ENCODE measurements at places on chromosomes 13 and 19.

DNA sequence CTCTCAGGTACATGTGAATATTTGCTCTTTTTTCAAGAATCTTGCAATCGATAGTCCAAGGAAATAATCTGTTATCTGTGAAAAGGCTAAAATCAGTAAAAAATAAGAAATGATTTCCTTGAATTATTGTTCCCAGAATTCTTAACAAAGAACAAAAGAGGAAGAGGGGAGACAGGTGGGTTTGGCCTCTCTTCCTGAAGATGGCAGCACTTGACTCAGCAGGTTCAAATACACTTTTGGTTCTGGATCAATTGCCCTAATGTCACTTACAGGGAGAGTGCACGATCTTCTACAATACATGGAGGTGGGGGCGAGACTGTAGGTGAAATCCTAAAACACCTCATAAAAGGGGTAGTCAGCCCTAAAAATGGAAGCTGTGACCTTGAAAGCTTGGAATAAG is 358.7 kb downstream of the IRS2 start:
- no peak for DNase-seq

DNA sequence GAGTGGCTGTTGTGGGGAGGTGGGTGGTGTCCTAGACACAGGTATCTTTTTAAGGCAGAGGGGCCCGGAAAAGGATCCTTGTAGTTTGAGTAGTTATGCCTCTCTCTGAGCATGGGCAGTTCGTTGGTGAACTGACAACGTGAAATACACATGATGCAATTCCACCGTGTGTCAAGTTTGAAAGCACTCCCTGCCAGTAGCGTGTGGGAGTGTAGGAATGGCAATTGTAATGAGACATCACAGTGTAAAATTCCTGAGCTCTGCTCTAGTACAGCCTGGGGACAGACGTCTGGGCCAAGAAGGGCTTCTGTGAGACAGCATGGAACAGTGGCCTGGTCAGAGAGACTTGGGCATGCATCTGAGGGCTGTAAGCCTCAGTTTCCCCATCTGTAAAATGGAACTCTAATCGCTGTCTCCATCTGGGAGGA is 10.4 kb upstream of the ASF1B start:
- DNase-seq = no peak

GRCh38 chr13:78428646-78429045 is 174.7 kb downstream of the POU4F1 start:
- no peak for DNase-seq

DNA sequence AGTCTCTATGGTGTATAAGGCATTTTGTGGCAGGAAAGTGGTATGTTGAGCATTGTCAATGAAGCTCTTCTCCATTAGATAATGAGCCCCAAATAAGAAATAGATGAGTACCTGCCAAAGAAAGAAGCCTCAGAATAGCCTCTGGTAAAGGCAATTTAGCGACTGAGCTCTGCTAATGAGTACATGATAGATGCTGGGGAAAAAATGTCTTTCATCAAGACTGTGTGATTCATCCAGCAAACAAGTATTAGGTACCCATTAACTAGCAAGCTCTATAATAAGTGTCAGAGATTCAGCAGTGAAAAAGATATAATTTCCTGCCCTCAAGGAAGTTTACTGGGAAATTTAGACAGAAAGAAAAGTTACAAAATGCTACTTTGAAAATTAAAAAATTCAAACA is 294.6 kb downstream of the ITGBL1 start:
- no peak for DNase-seq

GRCh38 chr19:8566855-8567254 is 10.4 kb downstream of the MYO1F start:
- DNase-seq = no peak

GRCh38 chr19:35347930-35348298 is 212 bp downstream of the FFAR1 start:
- DNase-seq = no peak

DNA sequence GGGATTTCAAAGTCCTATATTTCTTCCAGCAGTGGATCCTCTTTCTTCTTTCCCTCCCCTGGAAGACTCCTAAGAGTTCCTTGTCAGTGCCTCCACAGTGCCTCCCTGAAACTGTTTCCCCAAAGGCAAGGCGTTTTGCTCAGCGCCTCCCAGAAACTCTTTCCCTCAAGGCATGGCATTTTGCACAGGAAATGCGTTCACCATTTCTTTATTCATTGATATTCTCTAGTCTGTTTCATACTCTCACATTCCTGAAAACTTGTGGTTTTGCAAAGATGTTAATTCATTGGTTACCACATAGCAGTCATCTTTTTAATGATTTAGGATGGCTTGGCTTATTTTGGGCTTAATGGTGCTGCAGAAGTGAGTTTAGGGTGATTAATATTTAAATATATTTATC is 177.3 kb upstream of the SLC10A2 start:
- DNase-seq = no peak

DNA sequence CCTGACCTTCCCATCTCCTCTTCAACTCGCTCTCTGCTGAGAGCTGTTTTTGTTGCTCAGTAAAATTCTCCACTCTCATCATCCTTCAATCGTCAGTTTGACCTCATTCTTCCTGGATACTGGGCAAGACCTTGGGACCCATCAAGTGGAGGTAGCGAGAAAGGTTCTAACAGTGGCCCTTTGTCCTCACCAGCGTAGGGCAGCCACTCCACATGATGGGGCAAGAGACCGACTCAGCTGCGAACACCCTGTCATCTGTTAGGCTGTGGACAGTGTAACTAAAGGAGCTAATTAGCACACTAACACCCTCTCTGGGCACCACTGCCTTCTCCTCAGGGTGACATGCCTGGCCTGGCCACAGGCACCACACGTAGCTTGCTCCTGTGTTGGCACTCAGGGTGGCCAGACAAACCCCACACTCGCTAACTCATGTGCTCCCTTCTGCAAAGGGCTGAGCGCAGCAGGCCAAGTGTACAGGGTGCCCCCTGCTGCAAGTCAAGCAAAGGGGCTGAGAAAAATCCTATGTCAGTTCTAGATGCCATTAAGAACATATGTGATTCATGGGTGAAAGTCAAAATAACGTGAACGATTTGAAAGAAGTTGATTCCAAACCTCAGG is 1216.0 kb downstream of the SLITRK5 start:
- no peak for DNase-seq

DNA sequence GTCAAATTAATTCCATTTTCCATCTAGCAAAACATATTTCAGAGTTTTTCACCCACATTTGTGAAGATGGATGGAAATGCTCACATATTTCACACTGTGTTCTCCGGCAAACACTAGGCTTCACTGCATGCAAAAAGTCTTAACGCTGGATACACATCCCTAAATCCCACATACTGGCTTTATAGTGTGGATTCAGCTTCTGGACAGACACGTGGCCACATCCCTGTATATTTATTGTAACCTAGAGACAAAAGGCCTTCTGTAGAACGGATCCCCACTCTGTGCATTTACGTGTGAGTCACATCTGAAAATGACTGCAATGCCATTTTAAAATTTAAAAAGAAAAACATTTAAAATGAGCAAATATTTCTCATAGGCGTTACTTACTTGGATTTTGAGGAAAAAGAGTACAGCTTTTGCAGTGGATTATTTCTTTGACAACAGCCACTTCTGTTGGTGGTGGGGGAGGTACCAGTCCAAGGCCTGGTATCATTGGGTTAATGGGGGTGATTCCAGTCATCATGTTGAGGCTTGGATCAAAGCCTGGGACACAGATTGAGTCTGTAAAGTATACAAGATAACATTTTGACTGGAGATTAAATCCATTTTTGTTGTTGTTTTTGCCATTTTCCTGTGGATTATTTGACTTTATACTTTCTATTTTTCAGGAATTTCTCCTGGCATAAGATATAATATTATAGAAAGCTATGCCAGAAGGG is 337.7 kb downstream of the DNAJC15 start:
- no peak for DNase-seq

GRCh38 chr13:21015284-21015683 is 46.1 kb downstream of the LATS2 start:
- DNase-seq = no peak

DNA sequence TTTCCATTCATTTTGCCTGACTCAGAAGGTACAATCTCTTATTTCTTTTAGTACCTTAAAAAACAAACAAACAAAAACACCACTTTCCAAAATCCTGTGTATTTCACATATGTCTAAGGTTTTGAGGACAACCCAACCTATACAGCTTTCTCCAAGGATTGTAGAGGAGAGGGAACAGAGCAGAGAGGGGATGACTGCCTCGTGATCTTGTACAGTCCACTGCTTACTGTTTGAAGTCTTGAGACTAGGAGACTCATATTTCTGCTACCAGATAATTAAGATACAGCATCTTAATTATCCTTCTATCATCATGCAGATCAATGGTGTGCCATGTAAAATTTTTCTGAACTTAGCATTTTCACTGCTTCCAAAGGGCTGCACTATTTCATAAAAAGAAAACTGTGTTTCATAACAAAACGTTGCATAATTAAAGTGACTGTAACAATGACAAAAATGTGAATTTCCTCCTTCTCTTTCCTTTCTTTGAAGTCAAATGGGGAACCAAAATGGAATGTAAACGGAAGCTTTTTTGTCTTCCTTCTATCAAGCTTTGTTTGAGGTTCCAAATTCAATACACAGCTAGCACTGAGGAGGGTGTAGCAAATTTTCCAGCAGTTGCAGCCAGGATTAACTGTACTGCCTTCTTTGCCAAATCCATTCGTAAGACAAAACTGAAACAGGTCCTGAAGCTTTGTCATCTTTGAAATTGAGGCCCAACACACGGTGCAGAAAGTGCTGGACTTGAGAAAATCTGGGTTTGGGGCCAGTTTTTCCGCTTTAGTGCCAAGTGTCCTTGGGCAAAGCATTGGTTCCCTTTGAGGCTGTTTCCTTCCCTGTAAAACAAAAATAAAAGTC is 34.9 kb upstream of the RCBTB2 start:
- DNase-seq = no peak

DNA sequence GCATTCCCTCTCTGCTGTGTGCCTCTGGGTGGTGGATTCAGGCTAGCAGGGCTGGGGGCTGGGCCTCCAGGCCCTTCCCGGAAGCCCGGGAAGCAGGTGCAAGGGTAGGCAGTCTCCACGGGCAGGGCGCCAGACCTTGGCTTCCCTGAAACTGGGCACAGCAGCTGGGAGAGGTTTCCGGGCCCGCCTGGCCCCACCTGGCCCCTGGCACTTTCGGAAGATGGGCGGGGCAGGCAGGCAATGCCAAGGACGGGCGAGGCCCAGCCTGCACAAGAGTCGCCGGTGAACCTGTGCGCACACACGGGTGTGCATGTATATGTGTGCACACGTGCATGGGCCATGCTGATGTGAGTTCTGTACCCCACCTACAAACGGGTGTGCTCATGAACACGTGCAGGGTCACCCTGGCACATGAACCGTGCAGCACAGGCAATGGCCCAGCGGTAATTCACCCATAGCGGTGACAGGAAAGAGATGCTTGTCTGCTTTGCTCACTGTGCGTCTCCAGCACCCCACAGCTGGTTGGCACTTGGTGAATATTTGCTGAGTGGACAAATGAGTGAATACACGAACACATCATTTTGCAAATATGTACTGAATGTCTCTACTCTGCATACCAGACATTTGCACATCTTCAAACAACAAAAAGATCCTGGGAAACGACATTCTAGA is 15.3 kb downstream of the GADD45B start:
- no peak for DNase-seq

- DNase-seq = no peak
Measured at GRCh38 chr13:109366525-109366924, 419.9 kb downstream of the IRS2 start.

- no peak for DNase-seq
Measured at GRCh38 chr13:101916775-101917474, 464.4 kb downstream of the ITGBL1 start.

GRCh38 chr13:106140476-106140875 is 395.0 kb downstream of the EFNB2 start:
- no peak for DNase-seq

- no peak for DNase-seq
Measured at GRCh38 chr19:1453525-1454364, 3.8 kb downstream of the APC2 start.

DNA sequence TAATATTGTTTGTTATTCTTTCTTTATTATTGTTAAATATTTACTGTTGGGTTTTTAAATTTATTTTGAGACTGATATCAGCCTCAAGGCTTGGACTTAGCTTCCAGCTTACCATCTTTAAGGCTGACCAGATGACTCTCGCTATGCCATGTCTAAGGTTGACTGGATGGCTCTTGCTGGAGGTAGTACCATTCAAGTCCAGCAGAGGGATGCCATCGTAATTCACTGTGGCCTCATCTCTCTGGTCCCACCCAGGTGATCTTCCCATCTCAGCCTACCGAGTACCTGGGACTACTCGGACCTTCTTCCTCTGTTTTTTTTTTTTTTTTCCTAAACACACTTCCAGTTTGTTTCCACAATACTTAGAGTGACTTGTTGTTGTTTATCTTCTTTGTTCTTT is 41.7 kb upstream of the ZNF91 start:
- no peak for DNase-seq

DNA sequence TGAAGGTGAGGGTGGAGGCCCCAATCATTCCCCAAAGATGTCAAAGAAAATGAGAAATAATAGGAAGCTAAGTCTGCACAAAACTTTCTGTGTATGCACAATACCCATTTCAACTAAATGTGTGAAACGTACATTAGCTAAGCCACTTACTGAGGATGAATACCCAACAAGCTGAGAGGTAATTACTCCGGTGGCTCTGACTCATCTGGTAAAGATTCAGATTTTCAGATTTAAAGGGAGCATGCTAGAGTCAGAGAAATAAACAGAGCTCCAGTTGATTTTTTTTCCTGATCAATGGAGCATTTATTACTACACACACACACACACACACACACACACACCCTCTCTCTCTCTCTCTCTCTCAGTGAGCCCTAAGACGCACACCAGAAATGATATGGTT is 194.8 kb upstream of the ARGLU1 start:
- no peak for DNase-seq

DNA sequence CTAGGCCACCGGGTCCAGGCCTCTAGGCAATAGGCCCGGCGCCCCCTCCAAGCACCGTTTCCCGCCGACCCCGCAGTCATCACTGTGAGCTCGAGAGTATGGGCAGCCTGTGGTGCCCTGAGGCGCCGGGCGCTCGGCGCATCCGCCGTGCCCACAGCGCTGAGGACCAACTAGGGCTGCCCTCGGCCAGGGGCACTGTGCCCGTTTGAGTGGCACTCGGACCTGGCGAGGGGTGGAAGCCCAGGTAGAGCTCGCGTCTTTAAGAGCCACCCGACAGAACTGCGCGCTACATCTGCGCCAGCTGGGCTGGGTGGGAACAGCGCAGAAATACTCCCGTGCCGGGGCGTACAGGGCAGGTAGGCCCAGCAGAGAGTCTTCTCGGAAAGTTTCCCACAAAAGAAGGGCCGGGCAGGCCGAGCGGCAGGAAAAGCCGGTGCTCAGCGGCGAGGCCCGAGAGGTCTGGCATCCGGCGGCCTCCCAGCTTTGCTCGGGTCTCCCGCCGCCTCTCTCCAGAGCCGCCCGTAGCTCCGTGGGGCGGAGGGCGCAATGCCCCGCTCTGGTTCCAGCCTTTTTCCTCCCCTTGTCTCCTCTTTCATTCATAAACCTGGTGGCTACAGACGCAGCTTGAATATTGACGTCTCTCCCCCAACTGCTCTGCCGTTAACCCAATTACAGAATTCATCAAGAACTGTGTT is 5.4 kb upstream of the SOX1 start:
- DNase-seq = no peak
